ENCODE measurements at places on chromosomes 2 and 18.

DNA sequence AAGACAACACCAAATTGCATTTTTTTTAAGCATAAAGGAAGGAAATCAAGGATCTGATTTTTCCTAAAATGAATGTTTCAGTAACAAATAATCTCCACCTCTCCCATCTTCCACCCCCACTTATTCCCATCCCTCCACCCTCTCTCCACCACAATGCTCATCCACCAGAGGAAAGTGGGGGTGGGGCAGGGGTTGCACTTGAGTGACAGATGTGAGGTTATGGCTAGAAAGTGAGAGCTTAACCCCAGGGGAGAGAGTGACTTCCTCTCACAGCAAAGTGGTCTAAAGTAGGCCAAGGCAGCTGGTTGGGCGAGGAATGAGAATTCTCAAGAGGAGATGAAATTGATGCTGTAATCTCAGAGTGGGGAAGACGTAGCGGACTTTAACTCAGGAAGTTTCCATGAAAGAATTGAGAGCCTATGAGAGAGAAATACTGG is 104.7 kb downstream of the HNRNPLL start:
- no peak for DNase-seq

DNA sequence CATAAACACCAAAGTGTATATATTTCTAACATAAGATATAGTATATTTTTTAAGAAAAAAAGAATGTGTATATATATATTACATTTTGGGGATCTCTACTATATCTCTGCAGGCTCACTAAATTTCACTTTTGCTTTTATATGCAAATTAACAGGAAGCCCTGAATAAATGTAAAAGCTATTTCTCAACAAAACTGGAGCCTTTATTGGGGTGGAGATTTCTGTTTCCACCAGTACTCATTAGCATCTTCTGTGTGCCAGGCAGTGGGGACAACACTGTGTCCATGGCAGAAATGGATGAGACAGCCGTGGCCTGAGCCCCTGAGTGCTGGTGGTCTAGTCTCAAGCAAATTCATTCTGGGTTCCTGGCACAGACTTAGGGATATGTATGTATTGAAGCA is 41.3 kb downstream of the C18orf63 start:
- no peak for DNase-seq

GRCh38 chr2:133892352-133892913 is 324.2 kb upstream of the NCKAP5 start:
- no peak for DNase-seq

DNA sequence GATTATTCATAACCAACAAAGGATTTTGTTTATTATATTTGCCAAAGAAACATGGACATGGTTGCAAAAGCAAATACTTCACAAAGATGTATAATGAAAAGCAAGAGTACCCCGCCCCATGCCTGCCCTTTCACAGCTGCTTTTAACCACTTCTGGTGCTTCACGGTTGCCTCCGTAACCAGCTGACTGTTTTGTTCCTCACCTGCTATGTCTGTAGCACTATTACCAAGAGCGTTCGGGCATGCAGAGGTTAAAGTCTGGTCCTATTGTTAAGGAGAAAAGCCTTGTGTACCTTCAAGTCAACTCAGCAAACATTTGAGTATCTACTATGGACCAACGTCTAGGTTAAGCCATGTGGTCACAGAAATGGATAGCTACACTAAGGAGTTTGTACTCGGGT is 115.2 kb upstream of the FOSL2 start:
- DNase-seq, result no peak

DNA sequence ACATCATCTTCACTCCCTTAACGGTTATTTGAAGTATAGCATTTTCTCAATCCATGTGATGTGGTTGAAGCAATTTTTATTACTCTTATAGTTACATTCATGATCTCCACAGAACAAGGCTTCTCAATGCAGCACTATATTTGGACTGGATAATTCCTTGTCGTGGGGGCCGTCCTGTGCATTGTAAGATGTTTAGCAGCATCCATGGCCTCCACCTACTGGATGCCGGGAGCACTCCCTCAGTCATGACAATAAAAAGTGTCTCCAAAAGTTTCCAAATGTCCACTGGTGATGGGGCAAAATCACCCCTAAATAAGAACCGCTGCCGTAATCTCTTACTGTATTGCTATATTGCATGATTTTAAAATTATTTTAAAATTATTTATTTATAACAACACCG is 110.6 kb upstream of the DDX18 start:
- DNase-seq, result no peak

- DNase-seq, result no peak
Observed at GRCh38 chr2:16123421-16123820, 183.1 kb downstream of the MYCN start.

GRCh38 chr2:20796374-20796791 is 26.5 kb downstream of the LDAH start:
- DNase-seq, result no peak

DNA sequence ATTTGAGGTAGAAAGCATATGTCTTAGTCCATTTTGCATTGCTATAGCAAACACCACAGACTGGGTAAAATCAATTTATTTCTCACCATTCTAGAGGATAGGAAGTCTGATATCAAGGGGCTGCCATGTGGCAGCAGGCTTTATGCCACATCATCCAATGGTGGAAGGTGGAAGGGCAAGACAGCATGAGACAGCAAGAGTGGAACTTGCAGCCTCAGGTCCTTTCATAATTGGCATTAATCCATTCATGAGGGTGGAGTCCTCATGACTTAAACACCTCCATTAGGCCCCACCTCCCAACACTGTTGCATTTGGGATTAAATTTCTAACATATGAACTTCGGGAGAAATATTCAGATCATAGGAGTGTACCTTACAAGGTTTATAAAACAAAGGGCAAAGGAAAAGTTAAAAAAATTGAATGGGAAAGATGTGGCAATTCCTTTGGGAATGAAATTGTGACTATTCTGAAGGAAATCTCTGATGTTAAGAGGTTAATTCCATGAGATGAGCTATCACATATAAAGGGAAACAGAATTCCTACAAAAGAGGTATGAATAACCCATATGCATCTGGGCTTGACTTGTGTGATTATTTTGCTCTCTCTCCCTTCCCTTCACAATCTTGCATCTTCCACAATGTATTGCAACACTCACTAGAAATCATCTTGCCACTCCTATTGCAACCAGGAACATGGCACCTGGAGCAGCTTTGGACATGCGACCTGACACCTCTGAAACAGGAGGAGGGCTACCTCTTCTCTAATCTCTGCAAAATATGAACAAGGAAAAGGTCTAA is 507.8 kb downstream of the EPHA4 start:
- DNase-seq, result no peak

GRCh38 chr2:159637240-159637639 is 20.9 kb upstream of the BAZ2B start:
- no peak for DNase-seq

DNA sequence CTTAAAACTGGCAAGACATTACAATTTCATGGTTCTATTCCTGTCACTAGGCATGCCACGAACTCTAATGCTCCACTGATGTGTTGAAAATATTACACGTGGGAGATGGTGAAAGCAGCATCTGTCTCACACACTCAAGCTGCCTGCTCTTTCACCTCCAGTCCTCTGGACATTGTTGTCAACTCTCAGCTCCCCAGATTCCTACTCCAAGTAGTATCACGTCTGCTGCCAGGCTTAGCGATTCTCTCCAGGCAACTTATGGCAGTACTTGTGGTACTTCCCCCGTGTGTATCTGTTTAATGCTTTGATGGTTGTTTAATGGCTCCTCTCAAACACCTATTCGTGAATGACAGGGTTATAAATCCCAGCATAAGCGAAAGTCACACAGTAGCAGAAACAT is 103.8 kb downstream of the TMEFF2 start:
- no peak for DNase-seq

GRCh38 chr2:72630767-72631166 is 195.1 kb downstream of the EXOC6B start:
- DNase-seq, result no peak

GRCh38 chr2:144889348-144889747 is 369.4 kb upstream of the ZEB2 start:
- no peak for DNase-seq

GRCh38 chr2:154048905-154049304 is 177.2 kb downstream of the GALNT13 start:
- DNase-seq, result no peak

DNA sequence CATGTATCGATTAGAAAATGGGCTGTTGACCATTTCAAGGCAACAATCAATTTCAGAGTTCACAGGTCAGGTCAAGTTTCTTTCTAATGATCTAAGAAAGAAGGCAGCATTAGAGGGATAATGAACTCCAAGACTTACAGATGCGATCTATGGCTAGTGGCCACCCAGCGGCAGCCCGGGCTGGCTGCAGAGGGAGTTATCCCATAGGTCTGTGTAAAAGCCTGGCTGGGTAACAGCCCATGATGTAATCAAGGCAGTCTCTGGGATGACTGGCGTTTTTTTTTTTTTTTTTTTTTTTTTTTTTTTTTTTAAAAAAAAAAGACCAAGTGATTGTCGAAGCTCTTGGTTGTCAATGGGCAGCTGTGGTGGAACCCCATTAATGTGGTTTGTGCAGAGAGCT is 171.1 kb upstream of the SKOR2 start:
- DNase-seq, result no peak

- peak; percentile 74 for DNase-seq
Observed at GRCh38 chr2:224025874-224026273, 13.2 kb downstream of the SERPINE2 start.

DNA sequence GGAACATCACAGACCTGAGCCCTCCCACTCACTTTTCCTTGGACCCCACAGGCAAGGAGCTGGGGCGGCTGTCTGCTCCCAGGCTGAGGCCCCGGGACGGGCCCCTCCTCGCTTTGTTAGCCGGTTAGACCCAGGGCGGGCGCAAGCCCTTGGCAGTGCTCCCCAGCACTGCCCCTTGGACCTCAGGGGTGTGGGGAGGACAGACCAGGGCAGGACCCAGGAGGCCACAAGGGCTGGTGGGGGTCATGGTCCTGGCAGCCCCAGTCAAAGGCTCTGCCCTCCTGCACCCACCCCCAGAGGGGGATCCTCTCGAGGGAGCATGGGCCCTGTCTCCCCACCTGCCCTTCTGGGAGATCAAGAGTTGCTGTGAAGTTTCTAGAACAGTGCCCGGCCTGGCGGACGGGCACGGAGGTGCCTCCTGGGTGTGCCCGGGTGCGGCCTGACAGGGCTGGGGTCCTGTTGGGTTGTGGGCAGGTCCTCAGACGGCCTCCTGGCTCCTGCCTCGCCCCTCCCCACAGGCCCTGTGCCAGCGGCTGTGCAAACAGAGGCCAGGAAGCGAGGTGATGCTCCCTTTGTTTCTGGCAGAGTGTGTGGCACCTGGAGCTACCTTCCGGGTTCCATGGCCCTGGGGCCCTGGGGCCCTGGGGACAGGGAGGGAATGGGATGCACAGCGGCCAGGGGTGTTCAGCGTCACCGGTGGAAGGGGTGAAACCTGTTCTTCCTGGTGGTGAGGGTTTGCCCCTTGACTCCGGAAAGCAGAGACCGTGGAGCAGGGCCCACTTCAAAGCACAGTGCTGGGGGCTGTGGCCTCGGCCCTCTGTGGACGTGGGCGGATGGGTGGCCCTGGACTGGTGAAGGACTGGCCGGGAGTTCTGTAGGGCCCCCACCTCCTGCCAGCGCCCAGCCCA is 2.9 kb upstream of the GAL3ST2 start:
- DNase-seq, result peak; percentile 15

DNA sequence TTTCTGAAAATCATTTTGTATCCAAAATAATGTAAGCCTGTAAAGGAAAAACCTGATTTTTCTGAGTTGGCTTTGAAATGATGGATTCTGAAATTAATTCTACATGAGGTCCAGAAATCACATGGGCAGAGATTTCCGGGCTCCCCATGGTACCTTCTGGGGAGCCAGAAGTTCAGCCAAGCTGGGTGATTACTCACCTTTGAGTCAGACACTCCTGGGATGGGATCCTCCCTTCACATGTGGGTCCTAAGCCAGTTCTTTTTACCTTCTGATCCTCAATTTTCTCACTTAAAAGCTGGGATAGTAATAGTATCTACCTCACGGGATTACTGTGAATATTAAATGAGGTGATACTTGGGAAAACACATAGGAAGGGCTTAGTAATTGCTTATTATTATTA is 179.8 kb upstream of the EPAS1 start:
- DNase-seq, result no peak

- peak; percentile 36 for DNase-seq
Observed at GRCh38 chr2:236568068-236568921, 1.3 kb upstream of the ACKR3 start.

DNA sequence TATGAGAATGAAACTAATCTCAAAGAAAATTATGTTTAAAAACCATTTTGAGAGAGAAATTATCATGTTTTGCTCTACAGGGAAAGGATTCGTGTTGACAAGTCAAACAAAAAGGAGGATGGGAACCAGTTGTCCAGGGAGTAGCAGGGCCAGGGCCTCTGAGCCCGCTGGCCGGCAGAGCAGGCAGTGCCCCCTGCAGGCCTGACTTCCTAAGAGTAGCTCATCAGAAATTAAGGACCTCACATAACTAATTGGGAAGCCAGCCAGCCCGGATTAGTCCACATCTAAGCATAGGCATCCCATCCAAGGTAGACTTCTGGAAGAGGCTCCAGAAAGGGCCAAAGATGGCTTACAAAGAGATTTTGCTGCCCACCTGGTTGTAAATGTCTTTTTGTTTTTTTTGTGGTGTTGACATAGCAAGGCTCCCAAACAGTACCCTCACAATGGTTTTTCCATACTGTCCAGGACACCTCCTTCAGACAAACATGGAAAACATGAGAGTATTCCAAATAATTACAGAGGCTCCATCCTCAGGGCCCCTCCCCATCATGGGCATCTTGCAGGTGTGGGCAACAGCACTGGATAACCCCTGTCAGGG is 241.2 kb upstream of the TANK start:
- peak; percentile 29 for DNase-seq

GRCh38 chr2:118340103-118340502 is 251.8 kb downstream of the INSIG2 start:
- DNase-seq, result no peak

- DNase-seq, result no peak
Observed at GRCh38 chr2:9110893-9111569, 95.6 kb upstream of the ASAP2 start.

DNA sequence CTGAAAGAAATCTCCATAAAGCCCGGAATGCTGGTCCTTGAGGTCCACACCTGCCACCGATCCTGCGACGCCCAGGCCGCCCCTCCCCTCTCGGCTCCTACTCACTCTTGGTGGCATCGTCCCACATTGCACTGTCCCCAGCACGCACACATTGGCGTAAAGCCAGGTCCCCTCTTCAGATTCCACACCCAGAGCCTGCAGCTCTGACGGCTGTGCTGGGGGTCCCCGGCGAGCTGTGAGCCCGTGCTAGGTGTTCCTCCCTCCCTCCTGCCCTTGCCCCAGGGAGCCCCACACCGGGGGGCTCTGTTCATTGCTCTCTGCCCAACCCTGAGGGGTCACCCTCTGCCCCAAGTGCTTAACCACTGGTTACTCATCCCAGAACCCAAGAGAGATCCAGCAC is 8.5 kb downstream of the TPO start:
- no peak for DNase-seq

All from activated CD4-positive, alpha-beta memory T cell treated with anti-CD3 and anti-CD28 coated beads, Interleukin-2, amount 10 ng/mL, durations not matched to agents 7 days and 5 days (primary cell).